ENCODE measurements at places on chromosomes 5 and 9.

DNA sequence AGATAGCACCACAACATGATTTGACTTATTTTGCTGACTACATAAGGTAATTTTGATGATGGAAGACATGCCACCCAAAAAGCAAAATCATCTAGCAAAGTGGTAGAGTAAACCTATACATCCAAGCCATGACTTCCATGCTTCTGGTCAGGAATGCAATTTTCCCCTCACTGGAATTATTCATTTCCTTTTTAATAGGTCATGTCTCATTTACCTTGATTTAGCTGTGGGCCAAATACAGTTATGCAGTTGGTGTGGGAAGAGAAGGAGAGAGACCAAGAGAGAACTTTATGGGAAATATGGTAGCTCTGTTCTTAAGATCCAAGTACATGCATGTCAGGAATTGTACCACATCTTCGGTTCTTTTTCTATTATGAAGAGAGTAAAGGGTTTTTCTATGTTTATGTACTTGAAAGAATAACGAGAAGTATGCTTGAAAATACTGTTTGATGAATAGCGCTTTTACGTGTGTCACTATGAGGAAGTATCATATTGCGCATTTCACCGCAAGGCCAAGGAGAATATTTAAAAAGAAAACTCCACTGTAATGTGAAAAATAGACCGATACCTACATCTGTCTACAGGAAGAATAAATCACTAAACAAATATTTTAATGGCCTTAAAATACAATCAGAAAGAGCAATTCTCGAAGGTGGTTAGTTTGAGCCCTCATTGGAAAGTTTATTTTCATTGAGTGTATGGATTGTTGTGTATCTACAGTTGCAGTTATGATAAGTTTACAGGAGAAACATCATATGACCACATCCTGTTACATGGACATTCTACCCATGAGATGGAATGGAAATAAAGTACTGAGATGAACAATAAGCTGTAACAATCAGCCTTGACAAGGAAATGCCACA lies 134.0 kb downstream of the FOXD1 start:
- no peak for DNase-seq

DNA sequence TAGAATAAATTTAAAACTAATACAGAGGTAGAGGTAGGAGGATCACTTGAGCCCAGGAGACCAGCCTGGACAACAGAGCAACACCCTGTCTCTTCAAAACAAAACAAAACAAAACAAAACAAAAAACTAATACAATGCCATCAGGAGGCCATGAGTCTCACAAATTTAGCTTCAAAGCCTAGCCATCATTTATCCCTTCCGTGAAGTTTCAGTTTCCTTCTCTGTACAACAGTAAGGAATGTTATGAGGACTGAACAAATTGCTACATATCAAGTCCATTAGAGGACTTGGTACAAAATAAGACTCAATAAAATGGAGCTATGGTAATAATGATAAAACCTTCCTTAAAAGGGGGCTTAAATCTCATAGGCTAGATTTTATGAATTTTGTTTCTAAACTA lies 60.8 kb downstream of the MAPKAP1 start:
- no peak for DNase-seq

GRCh38 chr5:133653760-133654049 lies 41.4 kb upstream of the FSTL4 start:
- DNase-seq, result no peak

DNA sequence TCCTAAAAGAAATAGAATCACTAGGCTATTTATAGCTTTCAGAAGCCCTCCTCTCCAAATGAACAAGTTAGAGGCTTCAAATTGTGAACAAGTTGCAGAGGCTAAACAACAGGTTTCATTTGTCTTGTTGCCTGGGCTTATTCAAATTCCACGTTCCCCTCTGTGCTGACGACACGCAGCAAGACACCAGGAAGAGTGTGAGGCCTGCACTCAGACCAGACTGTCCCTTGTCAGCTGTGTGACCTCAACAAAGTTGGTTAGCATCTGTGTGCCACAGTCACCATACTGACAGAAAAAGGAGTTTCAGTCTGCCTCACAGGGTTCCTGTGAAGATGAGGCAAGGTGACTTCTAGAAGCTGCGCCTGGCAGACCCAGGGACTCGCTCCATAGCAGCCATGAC lies 22.1 kb upstream of the GABBR2 start:
- DNase-seq, result no peak

- DNase-seq, result no peak
Observed at GRCh38 chr9:15253197-15253596, 53.8 kb downstream of the TTC39B start.

- no peak for DNase-seq
Observed at GRCh38 chr5:39020458-39020857, 53.7 kb downstream of the RICTOR start.

DNA sequence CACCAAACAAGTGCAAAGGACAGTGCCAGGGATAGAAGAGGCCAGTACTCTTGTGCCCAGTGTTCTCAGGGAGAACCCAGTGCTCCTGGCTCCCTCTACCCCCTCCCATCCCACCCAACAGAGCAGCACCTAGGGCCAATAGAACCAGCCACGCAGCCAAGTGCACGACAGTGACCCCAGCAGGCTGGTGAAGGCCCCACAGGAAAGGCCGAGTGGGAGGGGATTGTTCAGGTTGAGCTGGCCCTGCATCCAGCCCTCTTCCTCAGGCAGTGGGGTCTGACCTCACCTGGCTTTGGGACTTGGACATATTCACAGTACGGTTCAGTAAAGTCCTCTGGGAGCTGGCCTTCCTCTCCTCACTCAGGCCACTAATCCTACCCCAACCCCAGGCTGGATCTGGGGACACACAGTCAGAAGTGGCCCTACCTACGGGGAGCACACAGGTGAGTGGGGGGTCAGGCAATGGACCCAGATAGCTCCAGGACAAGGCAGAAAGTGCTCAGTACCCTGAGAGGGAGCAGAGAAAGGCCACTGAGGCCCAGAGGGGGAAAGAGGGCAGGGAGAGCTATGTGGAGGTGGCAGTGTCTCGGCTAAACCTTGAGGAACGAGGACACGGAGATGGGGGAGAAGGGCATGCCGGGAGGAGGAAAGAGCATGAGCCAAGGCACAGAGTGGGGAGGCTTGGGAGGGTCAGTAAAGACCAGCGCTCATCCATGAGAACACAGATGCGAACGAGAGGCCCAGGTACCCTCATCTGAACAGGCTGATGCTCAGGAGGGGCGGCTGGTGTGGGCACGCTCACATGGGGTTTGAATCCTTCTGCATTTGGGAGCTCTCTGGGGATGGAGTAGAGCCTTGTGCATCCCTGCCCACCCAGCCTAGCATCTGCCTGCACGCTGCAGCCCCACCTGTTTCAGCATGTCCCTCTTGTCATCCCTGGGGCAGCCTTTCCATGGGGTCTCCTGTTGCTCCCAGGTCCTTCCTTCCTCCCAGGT lies 25.6 kb downstream of the POLR1E start:
- no peak for DNase-seq

- no peak for DNase-seq
Observed at GRCh38 chr5:170137694-170138214, 32.1 kb downstream of the FOXI1 start.

- no peak for DNase-seq
Observed at GRCh38 chr5:72480841-72481240, 26.4 kb downstream of the ZNF366 start.

DNA sequence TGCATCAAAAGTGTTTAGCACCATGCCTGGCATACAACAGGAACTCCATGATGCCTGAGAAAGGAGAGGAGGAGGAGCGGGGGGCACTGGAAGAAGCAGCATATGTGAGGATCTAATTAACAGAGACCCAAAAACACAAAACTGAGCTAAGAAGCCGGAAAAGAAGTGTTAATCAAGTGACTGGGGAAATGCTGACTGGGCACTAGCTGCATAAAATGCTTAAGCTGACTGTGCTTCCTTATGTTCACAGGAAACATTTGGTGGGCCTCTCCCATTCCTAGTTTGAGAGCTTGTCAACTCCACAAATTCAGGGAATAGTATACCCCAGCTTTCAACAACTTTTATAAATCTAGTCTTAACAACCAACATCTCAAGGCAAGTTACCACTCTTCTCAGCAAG lies 26.6 kb downstream of the DEPDC1B start:
- no peak for DNase-seq

DNA sequence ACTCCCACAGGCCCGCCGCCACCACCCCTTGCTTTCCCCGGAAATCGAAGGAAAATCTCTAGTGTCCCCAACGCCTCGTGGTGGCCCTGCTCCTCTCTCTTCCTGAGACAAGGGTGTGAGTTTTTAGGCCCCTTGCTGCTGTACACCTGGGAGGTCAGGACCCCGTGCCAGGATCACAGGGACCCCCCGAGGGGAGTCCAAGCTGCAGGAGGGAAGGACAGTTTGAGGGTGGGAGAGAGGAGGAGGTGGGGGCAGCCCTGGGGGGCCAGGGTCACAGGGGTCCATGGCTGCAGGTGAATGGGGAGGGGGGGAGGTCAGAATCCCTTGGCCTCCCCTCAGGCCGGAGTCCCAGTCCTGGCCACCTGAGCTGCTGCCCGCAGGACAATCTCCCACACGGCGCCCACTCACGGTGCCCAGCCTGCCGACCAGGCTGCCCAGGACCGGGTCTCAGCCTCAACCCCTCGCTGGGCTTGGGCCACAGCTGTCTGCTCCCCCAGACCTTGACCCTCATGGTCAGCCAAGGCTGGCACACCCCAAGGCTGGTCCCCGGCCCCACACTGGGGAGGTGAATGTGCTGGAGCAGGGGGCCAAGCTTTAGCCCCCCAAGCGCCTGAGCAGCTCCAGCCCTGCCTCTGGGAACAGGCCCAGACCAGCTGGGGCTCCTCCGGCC lies 19.9 kb downstream of the TPPP start:
- DNase-seq, result peak; percentile 32
